ENCODE measurements at places on chromosomes 1 and 21. TPM values are rescaled to one million over a fixed set of nuclear protein-coding genes. Genes with fewer than 3 reads are reported as not detected.

- H3K4me1 ChIP-seq: no peaks in the 10 kb centered on the region
- no peak overlapping the region for H3K4me3 ChIP-seq
- H3K27me3 ChIP-seq: no peaks in the 10 kb centered on the region
- no peak overlapping the region for H3K27ac ChIP-seq
These were observed 25.0 kb downstream of the KRTAP24-1 start for GRCh38 chr21:30257773-30258172.

DNA sequence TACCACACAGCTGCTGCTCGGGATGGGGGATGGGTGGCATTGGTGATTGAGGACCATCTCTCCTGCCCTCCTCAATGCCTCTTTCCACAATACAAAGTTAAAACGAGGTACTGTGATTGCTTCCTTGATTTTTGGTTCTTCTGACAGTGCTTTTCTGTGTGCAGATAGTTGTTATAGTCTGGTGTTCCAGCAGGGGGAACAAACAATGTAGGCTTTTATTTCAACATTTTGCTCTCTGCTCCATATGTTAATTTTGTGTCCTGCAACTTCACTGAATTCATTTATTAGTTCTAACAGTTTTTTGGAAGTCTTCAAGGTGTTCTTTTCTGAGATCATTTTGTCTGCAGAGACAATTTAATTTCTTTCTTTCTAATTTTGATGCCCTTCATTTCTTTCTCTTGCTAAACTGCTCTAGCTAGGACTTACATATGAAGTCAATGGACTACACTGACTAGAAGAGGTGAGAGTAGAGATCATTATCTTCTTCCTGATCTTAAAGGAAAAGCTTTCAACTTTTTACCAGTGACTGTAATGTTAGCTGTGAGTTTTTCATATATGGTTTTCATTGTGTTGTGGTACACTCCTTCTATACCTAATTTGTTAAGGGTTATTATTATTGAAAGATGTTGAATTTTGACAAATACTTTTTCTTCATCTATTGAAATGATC, 45.4 kb downstream of the TNFSF18 start:
- H3K4me3 ChIP-seq: no peak overlapping the region
- peaks cover 8% of the 10 kb centered on the region for H3K4me1 ChIP-seq
- H3K27me3 ChIP-seq: no peaks in the 10 kb centered on the region
- no peak for DNase-seq

GRCh38 chr1:171434717-171435346, 50.5 kb upstream of the PRRC2C start:
- peak overlapping the region; percentile 38 for H3K4me3 ChIP-seq
- H3K4me1 ChIP-seq: peaks cover 7% of the 10 kb centered on the region
- DNase-seq: no peak
- peak overlapping the region; percentile 38 for H3K27ac ChIP-seq
- no peaks in the 10 kb centered on the region for H3K36me3 ChIP-seq
- peaks cover 6% of the 10 kb centered on the region for H3K27me3 ChIP-seq

GRCh38 chr1:154863315-154864174, 6.5 kb downstream of the KCNN3 start:
- no peak overlapping the region for H3K4me3 ChIP-seq
- H3K27me3 ChIP-seq: peaks cover 25% of the 10 kb centered on the region
- no peak overlapping the region for H3K27ac ChIP-seq
- no peaks in the 10 kb centered on the region for H3K36me3 ChIP-seq

DNA sequence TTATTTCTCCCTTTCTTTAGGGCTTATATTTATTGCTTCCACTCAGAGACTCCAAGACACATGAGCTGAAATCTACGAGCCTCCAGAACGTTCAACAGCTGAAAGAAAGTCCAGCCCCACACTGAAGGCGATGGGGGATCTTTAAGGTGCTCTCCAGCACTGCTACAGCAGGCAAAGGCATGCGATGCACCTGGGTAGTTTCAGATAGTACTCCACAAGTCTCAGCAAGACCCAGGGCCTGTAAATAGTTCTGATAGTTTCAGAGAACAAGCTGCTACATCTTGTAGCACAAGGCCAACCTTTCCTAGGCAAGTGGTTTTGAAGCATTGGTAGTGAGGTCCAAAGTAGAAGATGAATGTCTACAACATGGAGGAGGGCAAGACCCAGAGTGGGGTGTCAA, 2.2 kb upstream of the HSD3B1 start:
- DNase-seq: no peak
- peaks cover 4% of the 10 kb centered on the region for H3K36me3 ChIP-seq
- no peak overlapping the region for H3K27ac ChIP-seq
- H3K27me3 ChIP-seq: no peaks in the 10 kb centered on the region
- no peak overlapping the region for H3K4me3 ChIP-seq

- DNase-seq: no peak
- no peaks in the 10 kb centered on the region for H3K4me1 ChIP-seq
- H3K4me3 ChIP-seq: no peak overlapping the region
- peaks cover 34% of the 10 kb centered on the region for H3K27me3 ChIP-seq
These were observed 56.3 kb upstream of the HTR1D start for GRCh38 chr1:23273450-23274133.

DNA sequence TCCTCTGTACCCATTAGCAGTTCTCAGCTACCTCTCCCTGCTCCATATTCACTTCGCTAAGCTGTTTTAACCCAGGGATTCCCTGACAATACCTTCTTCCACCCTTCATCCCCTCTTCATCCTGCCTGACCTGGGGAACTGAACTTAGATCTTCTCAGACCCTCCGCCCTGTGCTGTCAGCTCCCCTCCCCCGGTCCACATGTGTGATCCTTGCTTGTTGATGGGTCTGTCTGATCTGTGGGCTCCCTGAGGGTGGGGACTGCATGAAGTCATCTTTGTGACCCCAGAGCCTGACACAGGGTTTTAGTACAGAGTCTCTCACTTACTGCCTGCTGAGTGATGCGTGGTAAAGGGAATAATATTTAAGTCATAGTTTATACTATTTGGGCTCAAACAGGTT, 11.8 kb downstream of the CHAF1B start:
- no peak for DNase-seq
- H3K27me3 ChIP-seq: no peaks in the 10 kb centered on the region
- H3K4me1 ChIP-seq: no peaks in the 10 kb centered on the region

- peaks cover 10% of the 10 kb centered on the region for H3K4me1 ChIP-seq
- H3K4me3 ChIP-seq: peak overlapping the region; percentile 74
- H3K27me3 ChIP-seq: peaks cover 8% of the 10 kb centered on the region
- H3K36me3 ChIP-seq: no peaks in the 10 kb centered on the region
These were observed 13.2 kb upstream of the HMGCL start for GRCh38 chr1:23838401-23838866.

The TEX38 gene
- not detected for total RNA-seq

The CDC73 gene
- 76.5 TPM for total RNA-seq

All from natural killer cell treated with Interleukin-12 subunit alpha and Interleukin-12 subunit beta and Interleukin-15 and Interleukin-18, amount 100 ng/mL, for 72 hours (primary cell).